ENCODE measurements at places on chromosomes 11 and 22. TPM values are rescaled to one million over a fixed set of nuclear protein-coding genes. Genes with fewer than 3 reads are reported as not detected.

DNA sequence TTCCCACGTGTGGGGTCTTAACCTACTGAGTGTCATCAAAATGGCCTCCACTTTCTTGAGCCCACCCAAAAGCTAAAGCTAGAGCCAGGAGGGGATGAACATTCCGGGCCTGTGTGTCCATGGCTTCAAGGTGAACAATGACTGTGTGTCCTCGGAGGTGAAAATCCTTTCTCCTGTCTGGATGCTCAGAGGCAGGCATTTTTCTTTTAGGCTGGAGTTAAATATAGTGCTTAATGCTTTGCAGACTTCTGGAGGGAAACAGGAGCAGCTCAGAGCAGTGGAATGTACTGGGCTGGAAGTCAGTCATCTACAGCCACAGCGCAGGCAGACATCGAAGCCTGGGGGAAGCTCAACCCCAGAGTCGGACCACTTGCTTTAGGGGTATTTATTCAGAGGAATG, 68.6 kb upstream of the TMEM45B start:
- H3K27ac ChIP-seq, result no peak overlapping the region
- H3K4me1 ChIP-seq, result peaks cover 7% of the 10 kb centered on the region
- H3K27me3 ChIP-seq, result no peaks in the 10 kb centered on the region
- H3K4me3 ChIP-seq, result no peak overlapping the region

FOLR2 gene
- 19.4 TPM for total RNA-seq

GRCh38 chr11:8251616-8252295, 11.9 kb downstream of the LMO1 start:
- no peaks in the 10 kb centered on the region for H3K4me1 ChIP-seq
- no peak overlapping the region for H3K4me3 ChIP-seq
- H3K27ac ChIP-seq, result no peak overlapping the region
- no peaks in the 10 kb centered on the region for H3K36me3 ChIP-seq
- H3K27me3 ChIP-seq, result no peaks in the 10 kb centered on the region

GRCh38 chr22:44108806-44109385, 71.8 kb upstream of the PARVG start:
- no peak overlapping the region for H3K27ac ChIP-seq
- no peaks in the 10 kb centered on the region for H3K36me3 ChIP-seq
- H3K27me3 ChIP-seq, result no peaks in the 10 kb centered on the region
- no peak for DNase-seq
- no peak overlapping the region for H3K4me3 ChIP-seq
- peaks cover 5% of the 10 kb centered on the region for H3K4me1 ChIP-seq

DNA sequence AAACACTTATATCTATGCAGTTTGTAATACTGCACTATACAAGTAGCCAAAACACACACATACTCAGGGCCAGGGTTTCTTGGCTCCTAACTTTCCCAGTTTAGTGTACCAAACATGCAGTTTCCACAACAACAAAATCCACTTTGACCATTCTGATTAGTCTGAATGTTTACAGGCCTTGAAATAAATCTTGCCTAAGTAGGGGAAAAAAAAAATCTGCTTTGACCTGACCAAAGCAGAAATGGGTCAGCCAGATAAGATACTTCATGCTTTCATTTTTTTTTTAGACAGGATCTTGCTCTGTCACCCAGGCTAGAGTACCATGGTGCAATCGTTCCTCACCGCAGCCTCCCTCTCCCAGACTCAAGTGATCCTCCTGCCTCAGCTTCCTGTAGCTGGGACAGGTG, 10.1 kb downstream of the PRR14L start:
- no peak overlapping the region for H3K4me3 ChIP-seq
- H3K4me1 ChIP-seq, result peaks cover 8% of the 10 kb centered on the region
- no peaks in the 10 kb centered on the region for H3K36me3 ChIP-seq
- DNase-seq, result no peak

DNA sequence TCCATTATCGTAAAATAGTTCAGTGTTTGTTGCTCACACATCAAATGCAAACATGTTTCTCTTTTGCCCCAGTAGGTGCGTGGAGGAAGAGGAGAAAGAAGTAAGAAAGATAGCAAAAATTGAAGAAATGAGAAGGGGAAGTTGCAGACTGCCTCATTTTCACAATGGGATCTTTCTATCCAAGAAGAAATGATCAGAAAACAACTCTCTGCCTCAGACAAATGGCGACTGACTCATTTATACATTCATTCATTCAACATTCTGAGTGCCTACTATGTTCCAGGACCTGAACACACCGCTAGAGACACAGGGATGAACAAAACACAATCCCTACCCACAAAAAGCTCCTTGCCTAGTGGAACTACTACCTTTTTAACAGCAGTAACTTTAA, 367 bp downstream of the HPS5 start:
- H3K36me3 ChIP-seq, result no peaks in the 10 kb centered on the region

- H3K4me1 ChIP-seq, result peaks cover 73% of the 10 kb centered on the region
- no peaks in the 10 kb centered on the region for H3K27me3 ChIP-seq
- DNase-seq, result no peak
Observed at GRCh38 chr22:24285245-24285644, 14.6 kb downstream of the SPECC1L start.

DNA sequence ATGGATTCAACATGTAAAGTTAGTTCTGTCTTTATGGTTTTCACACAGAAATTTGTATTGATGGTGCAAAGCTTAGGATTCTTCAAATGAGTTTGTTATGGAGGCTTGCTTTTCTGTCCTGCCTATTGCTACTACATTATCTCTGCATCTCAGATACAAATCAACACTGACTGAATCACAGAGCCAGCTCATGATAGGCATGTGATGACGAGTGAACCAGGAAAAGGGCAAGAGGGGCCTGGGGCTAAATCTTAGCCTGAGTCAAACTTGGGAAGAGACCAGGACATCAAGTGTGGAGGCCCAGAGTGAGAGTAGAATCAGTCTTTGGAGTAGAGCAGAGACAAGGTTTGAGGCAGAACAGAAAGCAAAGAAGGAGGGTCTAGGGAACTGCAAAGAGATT, 107.1 kb upstream of the CD44 start:
- DNase-seq, result no peak
- no peaks in the 10 kb centered on the region for H3K27me3 ChIP-seq
- H3K4me3 ChIP-seq, result no peak overlapping the region
- H3K27ac ChIP-seq, result no peak overlapping the region
- H3K36me3 ChIP-seq, result no peaks in the 10 kb centered on the region
- peaks cover 20% of the 10 kb centered on the region for H3K4me1 ChIP-seq

GRCh38 chr22:49967706-49968208, 7.2 kb downstream of the PIM3 start:
- H3K4me1 ChIP-seq, result peaks cover 85% of the 10 kb centered on the region

DNA sequence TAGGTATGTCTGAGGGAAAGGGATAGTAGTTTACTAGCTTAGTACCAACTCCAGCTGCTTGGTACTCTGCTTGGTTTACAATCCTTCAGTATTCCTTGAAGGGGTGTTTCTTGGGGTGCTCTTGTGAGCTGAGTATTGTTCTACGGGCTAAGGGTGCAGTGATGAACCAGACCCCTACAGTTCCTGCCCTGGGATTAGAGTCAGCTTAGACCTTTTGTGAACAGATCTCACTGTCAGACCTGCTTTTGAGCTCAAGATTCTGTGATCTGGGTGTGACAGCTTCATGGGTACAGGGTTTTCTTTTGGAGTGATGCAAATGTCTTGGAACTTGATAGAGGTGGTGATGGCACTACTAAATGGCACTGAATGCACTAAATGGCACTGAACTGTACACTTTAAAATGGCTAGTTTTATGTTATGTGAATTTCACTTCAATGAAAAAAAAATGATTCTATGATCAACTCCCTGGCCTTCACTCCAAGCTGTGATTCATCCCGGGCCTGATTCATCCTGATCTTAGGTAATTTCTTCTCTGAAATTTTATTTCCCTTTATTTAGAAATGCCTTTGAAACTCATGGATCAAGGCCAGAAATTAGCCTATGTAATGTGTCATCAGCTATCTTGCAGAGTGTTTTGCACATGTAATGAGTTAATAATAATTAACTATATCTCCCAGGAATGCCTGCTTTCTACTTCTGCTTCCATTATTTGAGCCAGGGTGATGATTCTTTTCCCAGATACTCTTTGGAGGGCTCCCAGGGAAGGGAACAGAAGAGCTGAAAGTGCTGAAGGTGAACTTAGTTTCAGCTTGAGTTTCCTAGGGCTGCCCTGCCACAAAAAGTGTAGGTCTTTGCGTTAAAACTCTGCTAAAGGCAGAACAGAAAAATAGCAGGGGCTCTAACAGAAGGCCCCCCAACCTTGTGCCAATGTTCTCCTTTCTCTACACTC, 87.9 kb downstream of the NCAM1 start:
- no peak for DNase-seq
- no peaks in the 10 kb centered on the region for H3K36me3 ChIP-seq
- no peaks in the 10 kb centered on the region for H3K27me3 ChIP-seq

DNA sequence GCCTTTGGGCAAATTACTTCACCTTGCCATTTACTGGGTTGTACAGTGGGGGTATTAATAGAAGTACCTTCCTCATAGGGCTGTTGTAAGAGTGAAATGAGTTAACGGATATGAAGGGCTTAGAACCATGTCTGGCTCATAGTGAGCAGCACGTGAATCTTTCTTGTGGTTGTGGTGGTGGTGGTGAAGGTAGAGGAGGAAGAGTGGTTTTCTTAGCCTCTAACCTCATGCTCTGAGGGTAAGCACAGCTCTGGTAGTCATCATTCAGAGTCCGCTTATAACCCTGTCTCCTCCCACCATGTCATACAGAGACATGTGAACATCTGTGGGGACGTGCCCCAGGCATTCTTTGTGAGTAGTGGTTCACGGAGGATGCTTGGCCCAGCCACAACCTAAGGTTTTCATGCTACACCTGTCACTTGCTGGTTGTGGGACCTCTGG, 43.6 kb downstream of the TEAD1 start:
- no peaks in the 10 kb centered on the region for H3K36me3 ChIP-seq
- H3K27ac ChIP-seq, result no peak overlapping the region

- peaks cover 8% of the 10 kb centered on the region for H3K4me1 ChIP-seq
- no peak overlapping the region for H3K4me3 ChIP-seq
- DNase-seq, result no peak
- H3K27me3 ChIP-seq, result no peaks in the 10 kb centered on the region
Observed at GRCh38 chr11:118227865-118228785, 3.3 kb upstream of the JAML start.

PAAF1 gene
- 4.2 TPM for total RNA-seq

- peaks cover 18% of the 10 kb centered on the region for H3K4me1 ChIP-seq
- no peak overlapping the region for H3K27ac ChIP-seq
- H3K36me3 ChIP-seq, result no peaks in the 10 kb centered on the region
- no peaks in the 10 kb centered on the region for H3K27me3 ChIP-seq
- no peak overlapping the region for H3K4me3 ChIP-seq
- no peak for DNase-seq
Observed at GRCh38 chr11:95892892-95893570, 30.9 kb downstream of the MTMR2 start.

DNA sequence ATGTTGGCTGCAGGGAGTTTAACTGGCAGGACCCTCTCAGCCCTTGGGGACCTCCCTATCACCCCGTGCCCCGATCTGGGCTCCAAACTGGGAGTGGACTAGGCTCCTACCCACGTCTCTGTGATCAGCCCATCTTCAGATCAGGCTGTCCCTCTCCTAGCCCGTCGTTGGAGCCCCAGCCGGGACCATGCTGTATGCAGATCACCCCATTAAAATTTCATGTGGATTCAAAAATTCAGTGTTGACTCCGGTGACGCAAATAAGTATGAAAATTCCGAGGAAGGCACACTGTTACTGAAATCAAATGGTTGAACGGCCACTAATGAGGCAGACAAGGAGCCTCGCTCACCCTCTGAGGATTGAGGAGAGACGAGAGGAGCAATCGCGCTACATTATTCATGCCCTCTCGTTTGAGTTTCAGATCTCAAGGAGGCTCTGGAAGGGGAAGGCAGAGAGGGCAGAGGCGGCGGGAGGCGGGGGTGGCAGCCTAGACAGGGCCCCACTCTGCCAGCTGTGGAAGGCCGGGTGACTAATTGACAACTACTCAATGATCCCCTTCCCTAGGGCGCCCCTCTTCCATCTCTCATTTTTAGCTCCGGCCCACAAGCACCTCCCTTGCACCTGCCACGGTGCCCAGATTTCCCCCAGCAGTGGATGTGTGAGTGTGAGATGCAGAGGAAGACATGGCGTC, 255.4 kb downstream of the MIAT start:
- no peak for DNase-seq
- no peak overlapping the region for H3K4me3 ChIP-seq
- H3K36me3 ChIP-seq, result no peaks in the 10 kb centered on the region

DNA sequence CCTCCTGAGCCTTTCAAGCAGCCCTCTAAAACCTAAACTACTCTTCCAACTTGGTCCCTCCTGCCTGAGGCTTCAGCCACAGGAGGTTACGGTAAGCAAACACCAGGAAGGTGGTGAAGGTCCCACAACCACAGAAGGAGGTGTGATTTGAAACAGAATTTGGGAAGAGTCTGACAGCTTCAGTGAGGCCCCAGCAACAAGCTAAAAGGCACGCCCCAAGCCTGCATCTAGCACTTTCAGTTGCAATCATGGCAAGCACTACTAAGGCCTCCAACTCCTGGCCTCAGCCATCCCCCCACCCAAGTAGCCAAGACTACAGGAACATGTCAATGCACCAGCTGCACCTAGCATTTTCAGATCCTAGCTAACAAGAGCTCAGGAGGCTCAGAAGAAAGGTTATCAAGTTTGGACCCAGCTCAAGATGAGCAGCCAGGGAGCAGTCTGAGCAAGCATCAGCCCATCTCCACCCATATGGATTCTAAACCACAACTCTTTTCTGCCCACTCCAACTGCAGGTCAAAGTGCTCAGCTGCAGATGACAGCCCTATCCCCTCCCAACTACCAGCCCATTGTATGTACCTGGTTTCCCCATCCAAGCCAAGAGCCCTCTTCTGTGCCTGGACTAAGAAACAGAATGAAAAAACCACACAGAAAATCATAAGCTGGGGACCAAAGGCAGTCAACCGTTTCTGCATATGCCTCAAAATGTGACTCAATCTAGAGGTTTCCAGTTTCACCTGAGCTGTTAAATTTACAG, 10.4 kb upstream of the AHNAK start:
- peak overlapping the region; percentile 98 for H3K27ac ChIP-seq
- no peaks in the 10 kb centered on the region for H3K27me3 ChIP-seq
- peaks cover 20% of the 10 kb centered on the region for H3K36me3 ChIP-seq
- peaks cover 93% of the 10 kb centered on the region for H3K4me1 ChIP-seq
- DNase-seq, result no peak

- H3K27me3 ChIP-seq, result no peaks in the 10 kb centered on the region
- H3K4me1 ChIP-seq, result peaks cover 34% of the 10 kb centered on the region
- H3K27ac ChIP-seq, result peak overlapping the region; percentile 77
- no peaks in the 10 kb centered on the region for H3K36me3 ChIP-seq
- no peak for DNase-seq
Observed at GRCh38 chr11:96154802-96155520, 188.0 kb downstream of the MAML2 start.

DNA sequence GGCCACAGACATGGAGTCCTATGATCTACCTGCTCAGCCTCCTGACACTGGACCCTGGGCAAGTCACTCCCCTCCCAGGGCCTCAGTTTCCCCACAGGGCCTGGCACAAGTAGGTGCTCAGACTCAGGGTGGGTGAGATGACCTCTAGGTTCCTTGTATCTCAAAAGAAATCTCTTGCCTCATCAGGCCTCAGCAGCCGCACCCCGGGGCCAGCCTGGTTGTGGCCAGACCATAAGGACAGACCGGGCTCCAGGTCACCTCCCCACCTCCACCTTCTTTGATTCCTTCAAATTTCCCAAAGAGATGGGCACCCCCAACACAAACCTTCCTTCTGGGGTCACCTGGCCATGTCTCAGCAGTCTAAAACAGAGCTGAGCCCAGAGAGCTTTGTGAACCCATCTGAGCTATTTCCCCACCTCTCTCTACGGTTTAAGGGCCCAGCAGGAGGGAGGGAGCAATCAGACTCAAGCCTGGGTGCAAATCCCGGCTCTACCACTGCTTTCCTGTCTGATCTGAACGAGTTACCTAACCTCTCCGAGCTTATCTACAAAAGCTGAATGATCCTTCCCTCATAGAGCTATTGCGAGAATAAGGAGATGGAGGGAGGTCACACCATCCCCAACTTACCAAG, 2.5 kb upstream of the APOL4 start:
- DNase-seq, result no peak
- no peak overlapping the region for H3K27ac ChIP-seq
- no peaks in the 10 kb centered on the region for H3K27me3 ChIP-seq
- no peaks in the 10 kb centered on the region for H3K36me3 ChIP-seq
- peaks cover 8% of the 10 kb centered on the region for H3K4me1 ChIP-seq

IFITM5 gene
- not detected for total RNA-seq

Measured in vagina (tissue), 2 donors.